ENCODE measurements at places on chromosomes 6 and 20. TPM values are rescaled to one million over a fixed set of nuclear protein-coding genes. Genes with fewer than 3 reads are reported as not detected.

The TULP4 gene
- total RNA-seq = 65.7 TPM

The CLPSL1 gene
- total RNA-seq = not detected

The HLA-DRA gene
- not detected for total RNA-seq

The FAM209A gene
- total RNA-seq = 0.12 TPM

The SLC17A2 gene
- total RNA-seq = not detected

The KHDC1 gene
- total RNA-seq = 2.0 TPM

The HDGFL1 gene
- total RNA-seq = not detected

The BTNL2 gene
- not detected for total RNA-seq

Data from aortic smooth muscle cell (primary cell).